ENCODE measurements at places on chromosomes 2 and 18.

GRCh38 chr2:145530653-145531052 is 1010.7 kb upstream of the ZEB2 start:
- no peak for DNase-seq

DNA sequence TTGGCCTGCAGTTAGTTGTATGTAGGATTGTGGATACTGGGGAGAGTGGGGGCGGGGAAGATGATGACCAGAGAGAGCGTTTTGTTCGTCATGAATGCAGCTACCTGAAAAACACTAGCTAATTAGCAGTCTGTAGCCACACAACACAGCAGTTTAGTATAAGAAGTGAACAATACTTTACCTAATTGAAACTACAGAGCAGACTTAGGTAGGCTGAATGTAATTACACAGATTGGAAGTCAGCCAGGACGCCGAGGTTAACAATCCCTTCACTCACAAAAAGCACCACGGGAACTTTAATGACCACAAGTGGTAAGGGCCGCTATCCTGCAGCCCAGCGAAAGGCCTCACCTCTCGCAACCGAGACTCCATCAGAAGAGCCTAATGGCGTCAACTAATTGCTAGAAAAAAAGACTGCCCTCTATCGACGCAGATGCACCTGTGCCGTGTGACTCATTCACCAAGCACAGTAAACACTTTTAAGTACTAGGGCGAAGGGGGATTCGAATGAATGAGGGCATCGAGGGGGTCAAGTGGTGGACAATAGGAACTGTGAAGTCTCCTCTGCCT is 591.0 kb downstream of the ARHGAP15 start:
- no peak for DNase-seq

- peak; percentile 23 for DNase-seq
Measured at GRCh38 chr2:178008636-178009289, 63.8 kb downstream of the PDE11A start.

- DNase-seq = no peak
Measured at GRCh38 chr2:217325251-217325650, 465.4 kb upstream of the TNP1 start.

- DNase-seq = no peak
Measured at GRCh38 chr2:232876161-232876977, 6.3 kb downstream of the SNORC start.

GRCh38 chr2:223586261-223586660 is 15.9 kb downstream of the SCG2 start:
- DNase-seq = no peak

DNA sequence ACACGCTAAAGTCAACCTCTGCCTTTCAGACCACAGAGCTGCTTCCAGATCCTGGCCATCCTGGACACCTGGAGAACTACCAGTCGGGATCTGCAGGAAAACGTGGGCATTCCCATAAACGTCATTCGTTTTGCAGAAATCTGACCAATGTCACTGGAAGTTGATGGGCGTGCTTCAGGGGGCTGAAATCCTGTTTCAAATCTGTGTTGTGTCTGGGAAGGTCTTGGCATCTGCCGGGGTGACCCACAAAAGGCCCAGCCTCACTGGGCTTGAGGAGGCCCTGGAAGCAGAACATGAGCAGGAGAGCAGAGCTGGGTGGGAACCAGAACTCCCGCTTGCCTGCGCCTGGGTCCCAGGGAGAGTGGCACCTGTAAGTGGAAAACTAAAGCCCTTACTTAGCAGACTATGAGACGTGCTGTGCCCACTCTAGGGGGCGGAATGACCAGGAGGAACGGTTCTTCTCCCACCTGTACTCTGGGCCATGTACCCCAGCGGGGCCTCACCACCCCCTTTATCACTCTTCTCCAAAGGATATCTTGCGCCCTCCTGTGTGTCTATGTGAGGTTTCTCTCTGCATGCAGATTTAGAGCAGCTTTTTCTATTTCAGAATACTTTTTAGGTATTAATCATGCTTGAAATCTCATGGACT is 200.9 kb downstream of the FAM210A start:
- DNase-seq = no peak

GRCh38 chr2:222731201-222731621 is 59.8 kb downstream of the MOGAT1 start:
- no peak for DNase-seq

GRCh38 chr2:102841107-102841840 is 79.4 kb downstream of the TMEM182 start:
- DNase-seq = peak; percentile 59
